ENCODE measurements at places on chromosomes 1 and 21.

DNA sequence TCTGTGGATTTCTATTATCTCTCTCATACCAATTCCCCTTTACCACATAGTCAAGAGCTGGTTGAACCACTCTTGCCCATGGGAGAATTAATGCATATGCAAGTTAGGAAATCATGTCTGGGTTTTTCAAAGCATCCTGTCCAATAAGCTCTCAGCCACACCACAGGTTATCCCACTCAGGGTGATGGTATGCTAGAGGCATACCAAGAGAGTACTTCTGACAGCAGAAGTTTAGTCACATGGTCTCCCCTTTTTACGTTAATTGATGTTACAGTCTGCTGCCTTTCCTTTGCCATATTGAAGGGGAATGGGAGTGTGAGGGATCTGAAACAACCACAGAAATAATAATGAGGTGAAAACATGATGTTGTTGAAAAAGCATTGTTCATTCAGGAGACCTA, 135.8 kb upstream of the PBX1 start:
- DNase-seq: no peak

GRCh38 chr1:81543764-81544163, 257.0 kb upstream of the ADGRL2 start:
- DNase-seq: no peak

GRCh38 chr1:2212274-2212531, 15.9 kb upstream of the SKI start:
- DNase-seq: peak; percentile 53

GRCh38 chr21:29334717-29335428, 36.2 kb downstream of the BACH1 start:
- DNase-seq: no peak

Measured in WTC11 (cell line).